Stimulated activated CD8-positive, alpha-beta memory T cell treated with anti-CD3 and anti-CD28 coated beads, Interleukin-12 subunit alpha, Interleukin-12 subunit beta, amount 100 ng/mL, for 1 hour (primary cell): ENCODE measurements at places on chromosomes 13 and 19.
A peak's percentile ranks its signal among the peaks of the same experiment; 100 is the strongest.

DNA sequence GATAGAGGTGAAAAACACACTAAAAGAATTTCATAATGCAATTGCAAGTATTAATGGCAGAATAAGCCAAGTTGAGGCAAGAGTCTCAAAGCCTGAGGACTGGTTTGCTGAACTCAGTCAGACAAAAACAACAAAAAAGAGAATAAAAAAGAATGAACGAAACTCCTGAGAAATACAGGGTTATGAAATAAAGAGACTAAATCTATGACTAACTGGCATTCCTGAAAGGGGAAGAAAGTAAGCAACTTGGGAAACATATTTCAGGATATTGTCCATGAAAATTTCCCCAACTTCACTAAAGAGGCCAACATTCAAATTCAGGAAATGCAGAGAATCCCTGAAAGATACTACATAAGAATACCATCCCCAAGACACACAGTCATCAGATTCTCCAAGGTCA is 47.8 kb downstream of the UBL3 start:
- no peak for DNase-seq

DNA sequence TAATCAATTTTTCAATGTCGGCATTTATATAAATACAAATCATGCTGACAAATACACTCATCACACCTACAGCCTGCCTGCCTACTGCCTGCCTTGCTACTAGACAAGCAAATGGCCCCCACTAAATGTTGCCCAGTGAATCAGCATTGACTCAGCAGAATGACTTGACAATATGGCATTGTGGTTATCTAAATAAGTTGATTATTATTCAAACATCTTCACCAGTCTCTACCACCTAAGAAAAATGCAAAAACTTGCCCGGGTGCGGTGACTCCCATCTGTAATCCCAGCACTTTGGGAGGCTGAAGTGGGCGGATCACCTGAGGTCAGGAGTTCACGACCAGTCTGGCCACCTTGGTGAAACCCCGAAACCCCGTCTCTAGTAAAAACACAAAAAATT is 296.1 kb downstream of the PCDH9 start:
- DNase-seq: no peak

DNA sequence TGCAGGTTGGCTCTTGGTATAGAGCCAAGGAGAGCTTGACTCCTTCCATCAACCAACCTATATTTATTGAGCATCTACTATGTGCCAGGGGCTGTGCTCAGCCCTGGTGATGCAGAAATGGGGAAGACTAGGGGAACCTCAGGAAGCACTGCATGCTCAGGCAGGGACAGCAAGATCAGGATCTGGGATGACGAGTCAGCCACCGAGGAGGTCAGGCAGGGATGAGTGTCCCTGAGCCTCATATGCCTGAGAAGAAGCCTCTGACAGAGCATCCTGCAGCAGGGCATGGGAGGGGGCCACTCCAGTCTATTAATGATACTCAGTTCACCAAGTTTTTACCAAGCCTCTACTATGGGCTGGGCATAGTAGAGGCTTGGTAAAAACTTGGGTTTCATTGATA is 158.1 kb downstream of the KATNAL1 start:
- DNase-seq: no peak

GRCh38 chr13:46698910-46699460 is 98.0 kb downstream of the ESD start:
- no peak for DNase-seq

DNA sequence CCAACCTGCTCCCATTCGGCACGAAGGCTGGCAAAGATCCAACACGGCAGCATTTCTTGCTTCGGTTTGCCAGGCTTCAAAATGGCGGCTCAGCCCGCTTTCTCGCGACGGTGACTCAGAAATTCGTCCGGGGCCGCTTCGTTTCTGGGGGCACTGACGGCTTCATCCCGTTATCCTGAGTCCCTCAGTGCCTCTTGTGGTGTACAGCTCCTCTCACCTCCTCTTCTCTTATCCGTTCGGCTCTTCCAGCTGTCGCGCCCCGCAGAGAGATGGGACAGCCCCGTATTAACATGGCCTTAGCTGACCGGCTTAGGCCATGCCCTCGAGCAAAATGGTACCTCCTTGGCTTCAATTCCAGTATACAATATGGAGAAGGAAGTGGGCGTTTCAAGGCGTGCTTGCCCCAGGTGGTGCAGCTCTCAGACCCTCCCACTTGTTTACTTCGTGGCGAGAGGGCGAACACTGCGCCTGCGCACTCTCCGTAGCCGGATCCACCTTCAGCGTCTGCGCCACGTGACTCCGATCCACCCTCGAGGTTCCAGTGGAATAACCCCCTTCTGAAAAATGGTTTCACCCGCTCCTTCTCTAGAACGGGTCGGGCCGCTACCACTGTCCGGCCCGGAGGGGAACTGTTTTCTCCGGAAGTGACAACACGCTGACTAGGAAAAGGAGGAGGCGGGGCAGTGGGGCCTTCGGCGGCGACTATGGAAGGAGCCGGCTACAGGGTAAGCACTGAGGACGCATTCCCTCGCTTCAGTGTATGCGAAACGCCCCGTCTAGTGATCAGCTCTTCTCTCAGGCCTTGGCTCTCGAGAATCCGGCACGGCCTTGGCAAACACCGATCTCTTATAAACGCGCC is at the start of the genes AKT1S1 and TBC1D17:
AKT1S1 (minus strand) TSS at position 336 of the 859 bp plus-strand sequence. CDS start 4,060 bp downstream, outside the sequence.
TBC1D17 (plus strand) TSS at position 683 of the 859 bp plus-strand sequence; CDS start at position 705, 22 bp downstream.
- peak; percentile 99 for DNase-seq

- DNase-seq: no peak
Observed at GRCh38 chr19:13396250-13397080, 109.8 kb downstream of the CACNA1A start.

DNA sequence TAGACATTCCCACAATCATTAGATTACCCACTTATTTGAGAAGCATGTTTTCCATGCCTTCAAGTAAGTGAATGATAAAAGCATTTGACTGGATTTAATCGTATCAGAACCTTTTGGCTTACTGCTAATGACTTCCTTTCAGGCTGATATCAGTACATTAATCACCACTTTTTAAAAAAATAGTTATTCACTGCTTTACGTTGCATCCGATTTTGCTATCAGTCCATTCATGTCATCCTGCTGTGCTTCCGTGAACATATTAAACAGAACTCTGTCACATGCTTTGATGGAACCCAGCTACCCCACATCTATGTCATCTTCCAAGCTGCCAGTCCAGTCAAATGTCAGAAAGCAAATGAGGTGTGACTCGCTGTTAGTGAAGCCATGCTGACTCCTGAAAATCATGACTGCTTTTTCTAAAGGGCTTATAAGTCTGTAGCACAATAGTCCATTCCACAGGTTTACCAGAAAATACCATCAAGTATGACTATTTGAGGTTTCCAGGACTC is 440.9 kb downstream of the IRS2 start:
- no peak for DNase-seq

DNA sequence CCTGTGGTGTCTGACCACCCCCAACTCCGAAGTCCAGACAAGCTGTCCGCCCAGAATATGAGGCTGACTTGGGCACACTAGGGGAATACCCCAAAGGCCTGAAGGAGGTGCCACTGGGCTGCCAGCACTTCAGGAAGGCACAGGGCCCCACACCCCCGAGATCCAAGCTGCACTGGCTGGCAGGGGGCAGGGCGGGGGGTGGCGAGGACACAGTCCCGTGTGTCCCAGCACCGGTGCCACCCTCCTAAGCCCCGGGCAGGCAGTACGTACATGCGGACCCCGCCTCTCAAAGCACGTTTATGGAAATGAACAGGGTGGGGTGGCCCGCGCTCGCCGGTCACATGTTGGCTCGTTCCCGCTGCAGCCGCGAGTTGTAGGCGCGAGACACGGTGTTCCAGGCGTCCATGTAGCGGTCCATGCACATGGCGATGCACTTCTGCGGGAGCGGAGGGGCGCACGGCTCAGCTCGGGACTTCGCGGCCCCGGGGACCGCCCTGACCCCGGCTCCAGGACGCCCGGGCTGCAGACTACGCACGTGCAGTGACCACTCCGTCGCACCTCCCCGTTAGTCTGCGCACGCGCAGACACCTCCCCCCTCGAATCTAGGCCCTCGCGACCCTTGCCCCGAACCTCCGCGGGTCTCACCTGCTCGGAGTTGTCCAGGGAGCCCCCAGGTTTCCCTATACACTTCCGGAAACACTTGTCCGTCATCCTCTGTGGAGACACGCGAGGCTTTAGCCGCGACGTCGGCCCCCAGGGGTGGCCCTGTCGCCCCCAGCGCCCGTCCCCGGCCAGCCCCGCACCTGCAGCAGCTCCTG is 566 bp downstream of the TIMM13 start:
- DNase-seq: no peak

DNA sequence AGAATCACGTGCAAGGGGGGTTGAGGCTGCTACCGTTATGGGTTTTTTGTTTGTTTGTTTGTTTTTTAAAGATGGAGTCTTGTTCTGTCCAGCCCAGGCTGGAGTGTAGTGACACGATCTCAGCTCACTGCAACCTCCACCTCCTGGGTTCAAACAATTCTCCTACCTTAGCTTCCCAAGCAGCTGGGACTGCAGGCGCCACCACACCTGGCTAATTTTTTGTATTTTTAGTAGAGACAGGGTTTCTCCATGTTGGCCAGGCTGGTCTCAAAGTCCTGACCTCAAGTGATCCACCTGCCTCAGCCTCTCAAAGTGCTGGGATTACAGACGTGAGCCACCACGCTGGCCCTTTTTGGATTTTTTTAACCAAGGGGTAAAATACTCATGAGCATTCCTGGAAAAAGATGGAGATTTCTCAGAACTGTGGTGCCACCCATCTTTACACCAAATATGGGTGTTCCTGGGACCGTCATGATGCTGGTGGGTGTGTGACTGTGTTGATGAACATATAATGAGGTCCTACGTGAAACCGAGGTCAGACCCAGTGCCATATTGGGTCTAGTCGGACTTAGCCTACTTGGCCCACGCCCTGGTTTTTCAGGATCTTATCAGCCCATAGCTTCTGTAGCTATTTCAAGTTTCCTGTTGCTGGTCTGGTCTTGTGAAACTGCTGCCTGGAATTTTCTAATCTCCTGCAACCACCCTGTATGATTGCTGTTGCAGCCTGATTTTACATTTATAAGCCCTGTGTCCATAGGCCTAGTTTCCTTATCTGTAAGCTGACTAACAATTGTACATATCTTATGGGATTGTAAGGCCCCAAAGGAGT is 6.2 kb downstream of the PPP1R15A start:
- DNase-seq: no peak

DNA sequence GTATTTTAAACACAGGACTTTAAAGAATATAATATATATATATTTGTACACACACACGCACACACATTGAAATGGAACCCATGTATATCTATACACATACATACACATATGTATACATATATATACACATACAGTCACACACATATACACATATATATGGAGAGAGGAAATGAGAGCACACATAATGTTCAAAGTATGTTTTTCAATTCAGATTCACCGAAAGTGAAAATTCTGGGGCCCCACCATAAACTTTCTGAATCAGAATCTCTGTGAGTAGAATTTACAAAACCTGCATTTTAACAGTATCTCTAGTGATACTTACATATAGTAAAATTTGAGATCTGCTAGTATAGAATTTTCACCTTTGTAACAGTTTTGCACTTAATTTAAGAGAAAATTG is 60.4 kb upstream of the OBI1 start:
- no peak for DNase-seq

- DNase-seq: no peak
Observed at GRCh38 chr13:33472446-33472845, 186.9 kb upstream of the STARD13 start.

DNA sequence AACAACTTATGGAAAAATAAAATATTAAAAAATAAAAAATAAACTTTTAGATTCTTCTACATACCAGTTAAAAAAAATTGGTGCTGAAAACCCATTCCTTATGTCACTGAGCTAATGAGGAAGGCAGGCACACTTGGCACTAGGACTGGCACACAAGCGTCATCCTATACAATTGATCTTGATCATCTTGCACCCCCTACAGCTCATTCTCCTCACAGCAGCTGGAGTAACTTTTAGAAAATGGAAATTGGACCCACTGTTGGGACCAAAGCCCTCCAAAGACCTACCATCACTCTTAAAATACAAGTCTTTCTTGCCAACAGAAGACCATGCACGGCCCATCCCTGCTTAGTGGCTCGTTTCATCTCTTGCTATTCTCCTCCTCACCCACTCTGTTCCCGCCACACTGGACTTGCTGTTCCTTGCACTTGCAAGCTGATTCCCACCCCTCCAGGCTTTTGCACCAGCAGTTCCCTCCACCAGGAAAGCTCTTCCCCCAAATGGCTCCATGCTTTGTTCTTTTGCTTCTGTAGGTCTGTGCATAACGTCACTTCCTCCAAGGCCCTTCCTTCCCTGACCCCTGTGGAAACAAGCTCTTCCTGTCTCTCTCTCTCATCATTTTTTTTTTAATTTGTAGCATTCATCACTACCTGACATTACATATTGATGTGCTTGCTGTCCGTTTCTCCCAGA is 11.6 kb downstream of the CTU1 start:
- DNase-seq: no peak

DNA sequence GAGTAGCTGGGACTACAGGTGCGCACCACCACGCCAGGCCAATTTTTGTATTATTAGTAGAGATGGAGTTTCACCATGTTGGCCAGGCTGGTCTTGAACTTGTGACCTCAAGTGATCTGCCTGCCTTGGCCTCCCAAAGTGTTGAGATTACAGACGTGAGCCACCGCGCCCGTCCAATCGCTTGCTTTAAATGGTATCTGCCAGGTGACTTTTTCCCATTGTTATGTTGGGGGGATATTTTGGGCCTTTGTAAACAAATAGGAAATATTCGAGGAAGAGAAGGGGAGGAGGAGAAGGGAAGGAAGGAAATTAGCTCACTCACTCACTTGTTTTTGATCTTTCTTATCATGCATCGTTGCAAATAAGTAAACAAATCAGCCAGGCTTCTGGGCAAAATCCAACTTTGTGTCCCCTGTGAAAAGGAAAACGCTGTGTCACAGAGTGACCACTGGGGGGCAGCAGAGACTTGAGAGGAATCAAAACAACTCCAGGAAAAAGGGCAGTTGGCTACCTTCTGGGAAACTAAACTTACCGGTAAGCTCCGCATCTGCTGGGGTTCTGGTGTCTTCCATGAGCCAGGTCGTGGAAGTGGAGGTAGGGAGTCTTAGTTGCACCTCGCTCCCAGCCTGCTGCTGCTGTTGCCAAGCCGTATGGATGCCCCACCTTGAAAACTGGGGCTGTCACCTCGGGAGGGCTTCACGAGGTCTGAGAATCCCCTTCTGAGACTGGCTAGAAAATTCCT is 9.3 kb upstream of the RANBP3 start:
- DNase-seq: peak; percentile 61

DNA sequence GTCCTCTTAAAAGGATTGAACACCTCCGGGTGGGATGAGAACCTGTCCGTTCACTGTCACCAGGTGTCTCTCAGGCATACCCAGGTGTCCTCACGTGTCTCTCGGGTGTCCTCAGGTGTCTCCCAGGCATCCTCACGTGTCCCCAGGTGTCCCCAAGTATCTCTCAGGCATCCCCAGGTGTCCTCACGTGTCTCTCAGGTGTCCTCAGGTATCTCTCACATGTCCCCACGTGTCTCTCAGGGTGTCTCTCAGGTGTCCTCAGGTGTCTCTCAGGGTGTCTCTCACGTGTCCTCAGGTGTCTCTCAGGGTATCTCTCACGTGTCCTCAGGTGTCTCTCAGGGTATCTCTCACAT is 33.8 kb downstream of the ATP4B start:
- no peak for DNase-seq
